ENCODE measurements at places on chromosomes 5 and 9. TPM values are rescaled to one million over a fixed set of nuclear protein-coding genes. Genes with fewer than 3 reads are reported as not detected.

JAKMIP2 gene
- total RNA-seq = 1.2 TPM

IFNA7 gene
- not detected for total RNA-seq

SV2C gene
- total RNA-seq = under 0.01 TPM

PCDH12 gene
- total RNA-seq = under 0.01 TPM

C5orf46 gene
- total RNA-seq = not detected

TMEM252 gene
- not detected for total RNA-seq

SLC46A2 gene
- total RNA-seq = 0.94 TPM

PCDHA7 gene
- total RNA-seq = not detected

PTGS1 gene
- 28.3 TPM for total RNA-seq

FEM1C gene
- total RNA-seq = 40.9 TPM

GADD45G gene
- 1.8 TPM for total RNA-seq

MEGF10 gene
- under 0.01 TPM for total RNA-seq

SPINK7 gene
- total RNA-seq = not detected

LCN10 gene
- not detected for total RNA-seq

MEF2C gene
- 30.0 TPM for total RNA-seq

NRARP gene
- total RNA-seq = 1.8 TPM

KIAA0825 gene
- 2.5 TPM for total RNA-seq

HAUS6 gene
- total RNA-seq = 23.5 TPM
